ENCODE measurements at places on chromosomes 3 and 15.

DNA sequence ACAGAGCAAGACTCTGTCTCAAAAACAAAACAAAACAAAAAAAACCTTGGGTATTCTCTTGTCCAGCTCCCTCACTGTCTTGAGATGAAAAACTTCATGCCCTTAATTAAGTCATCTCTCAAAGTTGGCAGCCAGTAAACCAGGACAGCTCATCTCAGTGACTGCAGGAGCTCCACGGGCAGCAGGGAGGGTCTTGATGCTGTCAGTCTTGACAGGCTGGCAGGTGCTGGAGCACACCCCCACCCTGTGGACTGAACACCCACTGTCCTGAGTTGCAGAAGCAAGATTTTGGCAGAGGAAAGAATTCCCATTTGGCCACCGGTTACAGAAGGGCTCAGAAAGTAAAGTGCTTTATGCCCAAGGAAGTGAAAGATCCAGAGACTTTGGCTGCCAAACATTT lies 8.0 kb downstream of the DNAJA4 start:
- no peak overlapping the region for H3K4me3 ChIP-seq
- H3K27me3 ChIP-seq: no peaks in the 10 kb centered on the region
- no peak overlapping the region for H3K27ac ChIP-seq
- DNase-seq: no peak

- no peak overlapping the region for H3K4me3 ChIP-seq
- peaks cover 42% of the 10 kb centered on the region for H3K4me1 ChIP-seq
- no peak overlapping the region for H3K27ac ChIP-seq
- H3K36me3 ChIP-seq: peaks cover 9% of the 10 kb centered on the region
These were observed 8.7 kb upstream of the WNT7A start for GRCh38 chr3:13888576-13888975.

DNA sequence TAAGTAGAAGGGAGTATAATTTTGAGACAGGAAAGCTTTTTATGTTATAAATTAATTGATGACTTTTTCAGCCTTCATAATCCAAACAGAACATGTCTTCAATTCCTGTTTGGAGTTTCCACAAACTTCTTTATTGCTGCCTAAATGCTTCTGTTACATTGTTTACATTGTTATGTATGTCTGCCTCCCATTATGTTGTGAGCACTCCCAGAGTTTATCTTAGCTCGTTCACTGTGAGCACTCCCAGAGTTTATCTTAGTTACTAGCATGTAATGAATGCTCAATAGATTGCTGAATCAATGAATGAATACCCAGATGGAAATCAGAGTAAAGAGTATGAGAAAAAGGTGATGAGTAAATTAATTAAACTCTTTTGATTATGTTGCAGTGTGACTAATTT lies 1178.0 kb downstream of the ROBO1 start:
- H3K36me3 ChIP-seq: no peaks in the 10 kb centered on the region
- H3K4me3 ChIP-seq: no peak overlapping the region
- H3K27me3 ChIP-seq: no peaks in the 10 kb centered on the region
- no peak overlapping the region for H3K27ac ChIP-seq
- no peaks in the 10 kb centered on the region for H3K4me1 ChIP-seq

DNA sequence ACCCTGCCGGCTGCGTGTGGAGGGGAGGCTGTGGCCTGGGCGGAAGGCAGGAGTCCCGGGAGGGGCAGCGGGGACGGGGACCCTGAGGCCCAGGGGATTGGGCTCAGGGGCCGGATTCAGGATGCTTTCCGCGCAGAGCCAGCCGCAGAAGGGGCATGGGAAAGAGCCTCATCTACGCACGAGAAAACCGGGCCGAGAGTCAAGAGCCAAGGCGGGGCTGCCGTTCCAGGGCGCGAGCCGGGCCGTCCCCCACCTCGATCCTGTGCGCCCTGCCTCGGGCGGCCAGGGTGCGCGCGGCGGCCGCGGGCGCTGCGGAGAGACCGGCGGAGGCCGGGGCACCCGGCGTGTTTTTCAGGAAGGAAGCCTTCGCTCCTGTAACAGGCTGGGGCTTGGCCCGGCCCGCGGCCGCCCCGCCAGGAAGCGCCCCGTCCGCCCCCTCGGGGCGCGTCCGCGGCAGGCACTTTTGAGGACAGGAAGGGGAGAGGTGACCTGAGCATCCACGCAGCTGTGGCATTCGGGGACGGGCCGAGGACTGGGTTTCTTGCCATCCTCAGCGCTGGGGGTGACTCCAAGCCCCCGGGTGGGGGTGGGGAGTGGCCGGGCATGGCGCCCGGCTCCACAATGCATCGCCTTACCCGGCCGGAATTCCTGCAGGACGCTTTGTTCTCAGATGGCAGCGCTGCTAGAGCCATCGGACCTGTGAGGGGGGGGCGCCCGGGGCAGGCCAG lies 62.3 kb upstream of the GATA2 start:
- no peak for DNase-seq
- no peaks in the 10 kb centered on the region for H3K36me3 ChIP-seq
- peaks cover 12% of the 10 kb centered on the region for H3K4me1 ChIP-seq
- peaks cover 49% of the 10 kb centered on the region for H3K27me3 ChIP-seq
- no peak overlapping the region for H3K27ac ChIP-seq
- no peak overlapping the region for H3K4me3 ChIP-seq

DNA sequence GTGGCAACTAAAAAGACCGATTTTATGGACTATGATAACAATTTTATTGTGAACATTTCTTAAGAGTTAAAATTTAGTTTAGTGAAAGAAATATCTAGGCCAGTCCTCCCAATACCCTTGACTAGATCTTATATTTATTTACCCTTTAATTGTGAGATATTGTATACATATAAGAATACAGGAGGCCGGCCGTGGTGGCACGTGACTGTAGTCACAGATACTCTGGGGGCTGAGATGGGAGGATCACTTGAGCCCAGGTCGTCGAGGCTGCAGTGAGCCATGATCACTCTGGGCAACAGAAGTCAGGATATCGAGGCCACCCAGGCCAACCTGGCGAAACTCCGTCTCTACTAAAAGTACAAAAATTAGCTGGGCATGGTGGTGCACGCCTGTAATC lies 756 bp upstream of the RMDN3 start:
- no peak for DNase-seq
- H3K36me3 ChIP-seq: peaks cover 25% of the 10 kb centered on the region
- peak overlapping the region; percentile 90 for H3K4me3 ChIP-seq
- no peaks in the 10 kb centered on the region for H3K27me3 ChIP-seq
- H3K4me1 ChIP-seq: peaks cover 38% of the 10 kb centered on the region

DNA sequence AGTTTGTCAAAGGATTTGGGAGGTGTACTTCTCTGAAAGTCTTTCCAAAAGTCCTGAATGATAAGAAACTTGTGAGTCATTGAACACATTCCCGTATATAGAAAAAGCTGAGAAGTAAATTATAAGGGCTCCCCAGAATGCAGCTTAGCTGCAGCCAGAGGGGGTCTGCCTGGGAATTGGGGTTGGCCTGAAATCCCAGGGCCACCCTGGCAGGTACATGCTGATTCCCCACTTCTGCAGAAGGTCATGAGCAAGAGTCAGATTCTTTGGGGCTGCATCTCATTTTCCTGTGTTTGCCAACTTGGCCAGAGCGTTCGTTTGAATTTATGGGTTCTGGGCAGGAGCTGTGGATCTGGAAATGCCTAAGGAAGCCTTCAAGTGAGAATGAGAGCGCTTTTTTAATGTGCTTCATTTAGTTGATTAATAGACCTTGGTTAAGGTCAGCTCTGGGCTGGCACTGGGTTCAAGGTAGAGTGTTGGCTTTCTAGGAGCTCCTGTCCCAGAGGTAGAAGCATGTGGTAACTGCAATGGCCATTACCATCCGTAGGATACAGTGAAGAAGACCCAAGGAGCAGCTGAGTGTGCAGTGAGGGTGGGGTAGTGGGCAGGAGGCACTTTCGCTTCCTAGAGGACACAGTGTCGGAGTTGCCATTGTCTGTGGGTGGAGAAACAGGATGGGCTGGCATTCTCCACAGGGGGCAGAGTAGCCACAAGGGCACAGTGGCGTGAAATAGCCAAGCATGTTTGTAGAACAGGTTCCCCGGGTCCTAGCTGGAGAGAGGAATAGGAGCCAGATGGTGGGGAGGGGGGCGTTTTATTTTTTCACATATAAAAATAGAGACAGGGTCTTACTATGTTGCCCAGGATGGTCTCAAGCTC lies 3.2 kb downstream of the SLC6A6 start:
- no peak for DNase-seq
- peak overlapping the region; percentile 32 for H3K4me3 ChIP-seq
- H3K36me3 ChIP-seq: peaks cover 26% of the 10 kb centered on the region
- peak overlapping the region; percentile 34 for H3K27ac ChIP-seq
- H3K4me1 ChIP-seq: peaks cover 67% of the 10 kb centered on the region
- H3K27me3 ChIP-seq: no peaks in the 10 kb centered on the region

DNA sequence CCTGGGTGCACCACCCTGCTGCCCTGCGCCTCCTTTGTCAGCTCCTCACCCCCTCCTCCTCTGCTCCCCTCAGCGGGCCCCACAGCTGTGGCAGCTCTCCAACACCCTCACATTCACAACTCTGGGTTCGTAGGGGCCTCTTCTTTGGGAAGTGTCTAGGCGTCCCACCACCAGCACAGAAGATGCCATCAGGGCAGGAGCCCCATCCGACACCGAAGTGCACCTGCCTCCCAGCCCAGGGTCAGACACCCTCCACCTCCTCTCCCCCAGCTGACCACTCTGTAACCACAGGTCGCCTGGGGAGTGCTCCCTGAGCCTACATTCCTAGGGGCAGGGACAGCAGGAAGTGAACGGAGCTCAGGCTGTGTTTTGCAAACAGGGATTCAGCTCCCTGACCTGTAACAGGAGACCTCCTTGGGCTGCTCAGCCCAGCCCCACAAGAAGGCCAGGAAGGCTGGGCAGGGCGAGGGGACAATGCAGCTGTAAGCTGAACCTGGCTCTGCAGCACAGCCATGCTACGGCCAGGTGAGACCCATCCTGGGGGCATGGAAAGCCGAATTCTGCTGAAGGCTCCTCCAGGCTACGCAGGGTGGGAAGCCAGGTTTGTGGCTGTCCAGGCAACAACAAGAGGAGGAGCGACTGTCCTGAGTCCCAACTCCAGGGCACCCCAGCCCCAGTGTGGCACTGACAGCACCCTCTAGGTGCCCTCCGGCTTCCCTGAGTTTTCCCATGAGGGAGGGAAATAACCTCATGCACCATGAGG lies 269.0 kb downstream of the GOLGA6L6 start:
- no peak overlapping the region for H3K27ac ChIP-seq
- DNase-seq: no peak
- H3K27me3 ChIP-seq: no peaks in the 10 kb centered on the region
- no peaks in the 10 kb centered on the region for H3K4me1 ChIP-seq

DNA sequence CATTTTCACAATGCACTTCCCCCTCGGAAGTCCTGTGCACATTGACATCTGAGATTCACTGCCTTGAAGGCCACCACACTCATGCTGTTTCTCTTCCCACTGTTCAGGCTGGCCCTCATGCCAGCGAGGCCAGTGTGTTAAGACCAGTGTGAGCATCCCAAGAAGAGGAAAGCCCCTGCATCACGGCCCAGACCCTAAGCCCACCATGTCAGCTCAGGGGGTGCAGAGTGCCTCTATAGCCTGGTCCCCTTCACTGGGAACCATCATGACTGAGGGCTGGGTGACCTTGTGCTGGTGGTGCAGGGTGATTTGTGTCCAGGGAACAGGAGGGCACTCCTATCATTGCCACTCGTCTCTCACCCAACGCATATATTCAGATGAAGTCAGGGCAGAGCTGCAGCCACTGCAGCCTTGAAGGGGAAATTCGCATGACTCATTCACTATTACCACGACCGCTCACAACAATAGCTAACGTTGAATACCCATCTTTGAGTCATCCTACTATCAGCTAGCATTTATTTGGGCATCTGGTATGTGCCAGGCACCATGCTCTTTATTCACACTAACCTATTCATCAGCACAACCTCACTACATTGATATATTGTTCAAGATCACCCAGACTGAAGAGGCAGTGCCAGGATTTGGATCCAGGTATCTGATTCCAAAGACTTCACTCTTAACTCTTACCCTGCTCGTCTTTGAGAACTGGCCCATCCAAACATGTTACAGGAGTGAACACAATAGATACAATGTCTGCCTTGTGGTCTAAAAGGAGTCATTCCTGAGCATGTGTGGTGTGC lies 58.8 kb upstream of the SLC6A11 start:
- no peaks in the 10 kb centered on the region for H3K36me3 ChIP-seq
- no peak overlapping the region for H3K4me3 ChIP-seq
- H3K27me3 ChIP-seq: peaks cover 9% of the 10 kb centered on the region
- H3K27ac ChIP-seq: no peak overlapping the region

DNA sequence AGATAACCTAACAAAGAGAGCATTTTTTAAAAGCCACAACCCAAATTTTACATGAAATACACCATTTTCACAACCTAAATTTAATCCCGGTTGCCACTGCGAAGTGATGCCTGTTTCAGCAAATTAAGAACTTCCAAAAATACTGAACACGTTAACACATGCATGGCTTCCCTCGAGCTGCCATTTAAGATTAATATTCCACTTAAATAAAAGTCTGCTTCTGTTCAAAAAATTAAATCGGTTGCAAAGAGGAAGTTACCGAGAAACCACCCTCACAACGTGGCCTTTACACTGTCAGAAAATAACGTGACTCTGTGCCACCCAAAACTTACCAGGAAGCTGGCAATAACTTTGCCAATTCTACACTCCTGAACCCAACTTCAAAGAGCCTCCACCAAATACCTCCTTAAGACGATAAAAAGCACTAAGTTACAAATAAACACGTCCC lies 1.2 kb downstream of the TBL1XR1 start:
- no peaks in the 10 kb centered on the region for H3K27me3 ChIP-seq
- H3K27ac ChIP-seq: peak overlapping the region; percentile 100

DNA sequence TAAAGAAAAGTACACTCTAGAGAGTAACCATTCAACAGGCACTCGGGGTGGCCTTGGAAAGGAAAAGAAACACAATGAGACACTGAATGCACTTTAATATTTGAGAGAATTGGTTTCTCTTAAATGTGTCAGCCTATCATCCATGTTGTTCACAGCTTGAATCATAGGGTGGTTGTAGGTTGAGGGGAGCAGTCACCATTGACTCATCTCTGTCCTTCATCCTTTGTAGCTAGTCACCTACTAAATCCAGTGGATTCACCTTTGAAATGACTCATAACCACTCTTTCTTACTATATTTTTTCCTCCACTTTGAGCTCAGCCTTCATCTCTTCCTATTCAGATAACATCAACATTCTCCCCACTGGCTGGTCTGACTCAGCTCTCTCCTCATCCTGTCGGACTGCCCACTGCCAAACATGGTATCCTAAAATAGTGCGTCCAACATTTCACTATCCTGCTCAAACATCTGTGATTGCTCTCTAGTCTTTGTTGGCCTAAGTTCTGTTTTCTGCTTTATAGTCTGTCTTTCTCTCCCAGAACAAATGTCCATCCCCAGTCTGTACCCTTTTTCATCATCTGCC lies 182.7 kb upstream of the GADL1 start:
- peaks cover 17% of the 10 kb centered on the region for H3K4me1 ChIP-seq
- no peak overlapping the region for H3K27ac ChIP-seq
- no peak overlapping the region for H3K4me3 ChIP-seq
- H3K36me3 ChIP-seq: no peaks in the 10 kb centered on the region

GRCh38 chr3:84755860-84756259 lies 202.9 kb upstream of the CADM2 start:
- H3K4me3 ChIP-seq: no peak overlapping the region
- no peak overlapping the region for H3K27ac ChIP-seq
- no peaks in the 10 kb centered on the region for H3K4me1 ChIP-seq
- DNase-seq: no peak
- H3K36me3 ChIP-seq: no peaks in the 10 kb centered on the region

All from activated CD4-positive, alpha-beta T cell treated with anti-CD3 and anti-CD28 coated beads, Interleukin-2, amount 10 ng/mL, durations not matched to agents 7 days and 5 days (primary cell).